ENCODE measurements at places on chromosomes 12 and 14.

DNA sequence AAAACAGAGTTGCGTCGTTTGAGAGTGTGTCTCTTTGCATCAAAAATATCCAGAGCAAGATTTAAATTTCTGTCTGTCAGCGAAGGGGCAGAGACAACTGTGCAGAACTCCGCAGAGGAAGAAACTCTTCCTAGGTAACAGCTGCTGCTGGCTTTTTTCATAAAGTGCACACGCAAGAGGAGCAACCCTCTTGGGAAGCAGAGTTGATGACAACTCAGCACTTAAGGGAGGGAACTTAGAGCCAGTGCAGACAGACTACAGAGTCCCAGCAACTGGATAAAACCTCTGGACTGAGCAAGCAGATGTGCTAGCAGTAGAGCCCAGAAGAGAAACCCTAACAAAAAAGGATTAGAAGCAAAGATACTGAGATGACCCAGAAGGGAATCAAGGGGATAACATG is 337.1 kb downstream of the PCNX1 start:
- DNase-seq, result no peak

- no peak for DNase-seq
These were observed 315.5 kb upstream of the FLRT2 start for GRCh38 chr14:85214471-85214870.

DNA sequence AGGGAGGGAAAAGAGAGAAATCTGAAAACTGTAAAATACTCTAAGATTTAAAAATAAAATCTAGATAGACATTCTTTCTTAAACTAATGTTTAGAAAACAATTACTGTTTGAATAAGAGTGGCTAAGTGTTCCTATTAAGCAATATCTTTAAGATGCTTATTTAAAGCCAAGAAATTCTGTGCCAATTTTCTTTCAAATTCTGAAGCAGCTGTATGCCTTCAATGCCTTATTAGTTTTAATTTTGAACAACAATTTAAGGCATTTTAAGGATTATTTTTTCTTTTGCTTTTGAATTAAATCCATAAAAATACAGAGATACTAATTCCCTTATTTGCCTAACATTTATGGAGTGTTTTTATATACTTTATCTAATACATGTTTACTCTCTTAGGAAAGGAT is 50.3 kb upstream of the KITLG start:
- DNase-seq, result no peak

DNA sequence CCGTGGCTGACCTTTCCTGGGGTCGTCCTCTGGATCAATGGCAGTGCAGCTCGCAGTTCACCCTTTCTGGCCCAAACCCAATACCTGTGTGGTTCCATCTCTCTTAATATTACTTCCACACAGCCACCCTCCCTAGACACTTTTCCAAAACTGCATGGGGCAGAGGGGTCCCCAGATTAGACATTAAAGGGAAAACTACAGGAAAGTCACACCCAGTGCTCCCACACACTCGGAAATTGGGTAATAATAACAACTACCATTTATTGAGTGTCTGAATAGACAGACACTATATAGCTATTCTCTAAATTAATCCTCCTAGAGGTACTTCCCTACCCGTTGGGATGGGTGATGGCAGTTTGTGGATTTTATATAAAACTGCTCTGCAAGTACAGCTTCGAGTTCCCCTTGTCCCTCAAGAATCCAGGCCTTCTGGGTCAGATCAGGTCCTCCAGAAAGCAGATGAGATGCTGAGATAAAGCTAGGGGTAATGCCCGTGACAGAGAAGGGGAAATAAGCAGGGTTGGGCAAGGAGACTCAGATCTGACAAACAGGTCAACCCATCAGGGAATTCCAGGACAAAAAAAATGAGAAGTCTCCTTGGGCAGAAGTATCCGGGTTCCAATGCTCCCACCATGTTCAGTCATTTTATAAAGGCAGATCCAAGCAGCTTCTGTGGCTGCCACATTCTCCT is 795 bp upstream of the PXN start:
- DNase-seq, result no peak

DNA sequence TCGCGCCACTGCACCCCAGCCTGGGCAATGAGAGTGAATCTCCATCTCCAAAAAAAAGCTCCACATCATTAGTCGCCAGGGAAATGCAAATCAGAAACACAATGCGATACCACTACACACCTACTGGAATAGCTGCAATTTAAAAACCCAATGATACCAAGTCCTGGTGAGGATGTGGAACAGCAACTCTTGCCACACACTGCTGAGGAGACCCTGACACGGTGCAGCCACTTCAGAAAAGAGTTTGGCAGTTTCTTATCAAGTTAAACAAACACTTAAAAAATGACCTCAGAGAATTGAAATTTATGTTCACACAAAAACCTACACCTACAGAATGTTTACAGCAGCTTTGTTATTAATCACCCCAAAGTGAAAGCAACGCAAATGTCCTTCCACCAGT is 12.1 kb downstream of the P2RX2 start:
- DNase-seq, result no peak

DNA sequence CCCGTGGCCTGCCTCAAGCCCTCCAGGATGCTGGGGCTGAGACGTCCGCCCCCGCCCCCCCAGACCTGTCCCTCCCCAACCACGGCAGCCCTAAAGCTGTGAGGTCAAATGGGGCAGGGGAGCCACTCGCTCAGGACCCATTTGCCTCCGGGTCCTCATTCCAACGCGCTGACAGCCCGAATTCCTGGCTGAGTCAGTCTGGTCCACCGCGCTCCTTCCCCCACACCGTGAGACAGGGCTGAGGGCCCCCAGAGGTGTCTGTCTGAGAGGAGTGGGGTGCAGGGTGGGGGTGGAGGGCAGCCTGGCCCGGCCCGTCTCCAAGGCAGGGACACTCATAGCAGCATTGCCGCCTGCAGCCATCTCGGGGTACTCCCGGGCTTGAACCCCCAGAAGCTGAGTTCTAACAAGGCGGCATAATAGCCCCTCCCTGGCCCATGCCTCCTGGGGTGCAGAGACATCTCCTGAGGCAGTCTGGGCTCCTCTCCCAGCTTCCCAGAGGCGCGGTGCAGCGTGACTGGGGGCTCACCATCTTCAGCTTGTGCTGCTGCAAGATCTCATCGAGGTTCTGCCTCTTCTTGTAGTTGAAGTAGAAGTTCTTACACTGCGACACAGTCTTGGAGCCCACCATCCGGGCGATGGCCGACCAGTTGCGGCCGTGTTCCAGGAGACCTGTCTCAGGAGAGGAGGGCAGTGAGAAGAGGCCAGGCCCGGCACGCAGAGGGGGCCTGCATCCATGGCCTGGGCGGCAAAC is 90.5 kb downstream of the RFLNA start:
- no peak for DNase-seq

GRCh38 chr14:63745858-63746425 is 18.1 kb upstream of the SGPP1 start:
- DNase-seq, result no peak

DNA sequence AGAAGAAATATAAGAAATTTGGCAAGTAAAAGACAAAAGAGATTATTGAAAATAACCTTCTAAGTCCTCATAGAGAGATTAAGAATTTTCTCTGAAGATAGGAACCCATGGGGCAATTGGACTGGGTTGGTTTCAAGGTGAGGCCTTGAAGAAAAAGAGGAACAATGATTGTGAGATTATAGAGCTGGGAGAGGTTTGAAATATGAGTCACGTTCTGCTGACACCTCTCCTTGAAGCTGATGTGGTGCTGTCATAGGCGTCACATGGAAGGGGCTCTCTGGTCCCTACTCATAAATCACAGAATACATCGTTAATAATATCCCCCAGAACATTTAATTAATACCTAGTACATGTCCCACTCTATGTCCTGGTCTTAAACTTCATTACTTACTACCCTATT is 227.6 kb upstream of the PDE3A start:
- DNase-seq, result no peak

DNA sequence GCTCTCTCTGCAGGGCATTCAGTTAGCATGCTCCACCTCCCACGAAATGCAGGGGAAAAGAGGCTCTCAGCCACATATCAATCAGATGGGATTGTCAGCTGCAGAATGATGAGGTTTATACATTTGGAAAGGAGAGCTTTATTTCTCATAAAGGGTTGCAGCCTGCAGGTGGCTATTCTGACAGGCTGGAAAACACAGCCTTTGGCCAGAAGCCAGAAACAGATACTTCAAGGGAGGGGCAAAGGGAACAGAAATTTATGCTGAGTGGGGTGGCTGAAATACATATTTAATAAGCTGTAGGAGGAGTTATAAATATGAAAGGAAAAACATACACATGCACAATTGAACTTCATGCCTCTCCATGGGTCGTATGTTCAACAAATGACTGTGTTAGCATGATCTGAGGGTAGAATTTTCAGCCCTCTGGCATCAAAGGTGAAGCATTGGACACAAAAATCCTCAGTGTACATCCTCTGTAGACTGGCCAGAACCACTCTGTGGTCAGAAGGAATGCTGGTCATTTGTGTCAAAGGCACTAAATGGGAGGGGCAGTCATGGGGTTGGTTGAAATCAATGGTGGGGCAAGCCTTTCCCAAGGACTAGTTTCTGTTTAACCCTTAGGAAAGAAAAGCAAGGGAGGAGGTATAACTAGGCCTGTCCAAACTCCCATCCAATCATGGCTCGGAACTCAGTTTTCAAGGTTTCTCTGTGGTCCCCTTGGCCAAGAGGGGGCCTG is 62.4 kb downstream of the TMX1 start:
- no peak for DNase-seq

- DNase-seq, result no peak
These were observed 69.5 kb downstream of the TMEM132C start for GRCh38 chr12:128336204-128337070.

DNA sequence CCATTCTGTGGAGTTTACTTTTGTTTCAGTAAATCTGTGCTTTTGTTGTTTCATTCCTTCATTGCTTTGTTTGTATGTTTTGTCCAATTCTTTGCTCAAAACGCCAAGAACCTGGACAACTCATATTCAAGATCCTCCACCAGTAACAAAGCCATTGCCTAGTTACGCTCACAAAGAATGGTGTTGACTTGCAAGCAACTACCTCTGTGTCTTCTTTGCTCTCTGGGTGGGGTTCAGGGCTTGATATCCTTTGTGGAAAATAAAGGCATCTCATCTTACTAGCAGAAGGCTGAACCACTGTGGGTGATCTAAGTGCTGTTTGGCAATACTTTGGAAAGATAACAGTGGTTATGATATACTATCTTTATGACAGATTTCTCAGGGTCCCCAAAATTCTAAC is 233.4 kb upstream of the ABCD2 start:
- DNase-seq, result no peak

DNA sequence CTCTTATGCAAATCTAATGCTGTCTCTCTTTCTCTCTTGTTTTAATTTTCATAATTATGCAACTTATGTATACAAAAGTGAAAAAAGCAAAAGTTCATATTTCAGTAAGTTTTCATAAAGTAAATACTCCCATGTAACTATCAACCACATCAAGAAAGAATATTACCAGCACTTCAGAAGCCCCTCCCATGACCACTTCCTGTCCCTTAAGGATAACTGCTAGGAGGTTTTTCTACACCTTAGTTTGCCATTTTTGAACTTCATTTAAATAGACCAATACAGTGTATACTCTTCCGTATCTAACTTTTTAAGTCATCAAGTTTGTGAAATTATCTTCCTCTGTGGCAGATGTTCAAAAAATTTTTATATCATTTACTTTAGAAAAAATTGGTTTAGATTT is 547 bp upstream of the OR4K15 start:
- no peak for DNase-seq

DNA sequence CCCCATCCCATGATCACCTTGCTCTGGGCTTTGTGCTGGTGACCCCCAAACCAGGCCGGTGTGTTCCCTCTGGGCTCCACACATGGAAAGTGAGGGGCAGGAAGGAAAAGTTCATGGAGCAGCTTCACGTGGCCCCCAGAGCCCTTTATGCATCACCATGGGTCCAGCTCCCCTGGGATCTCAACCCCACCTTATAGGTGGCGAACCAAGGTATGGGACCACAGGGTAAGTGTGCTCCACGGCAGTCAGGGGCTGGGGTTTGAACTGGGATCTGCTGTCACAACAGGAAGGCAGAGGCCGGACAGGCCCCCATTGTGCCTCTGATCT is 7.4 kb upstream of the BEGAIN start:
- DNase-seq, result no peak

- DNase-seq, result no peak
These were observed 188.0 kb downstream of the MON2 start for GRCh38 chr12:62654326-62655241.

- DNase-seq, result no peak
These were observed 535 bp downstream of the BIN2 start for GRCh38 chr12:51323317-51323960.

DNA sequence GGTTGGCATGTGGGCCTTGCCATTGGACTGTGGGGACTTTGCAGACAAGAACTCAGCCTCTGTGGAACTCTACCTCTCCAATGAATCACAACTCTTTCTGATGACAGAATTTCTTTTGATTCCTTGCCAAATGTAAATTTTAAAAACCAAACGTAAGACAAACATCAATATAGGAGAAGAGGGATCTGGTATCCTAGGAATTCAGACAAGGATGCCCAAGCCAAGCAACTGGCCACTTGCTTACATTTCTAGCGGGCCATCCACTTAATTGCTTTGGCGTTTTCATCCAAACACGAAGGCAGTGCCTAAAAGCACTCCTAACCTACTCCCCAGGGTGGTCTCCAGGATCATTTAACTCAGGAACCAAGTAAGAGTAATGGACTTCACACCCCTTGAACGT is 23.4 kb upstream of the RAB35 start:
- no peak for DNase-seq

DNA sequence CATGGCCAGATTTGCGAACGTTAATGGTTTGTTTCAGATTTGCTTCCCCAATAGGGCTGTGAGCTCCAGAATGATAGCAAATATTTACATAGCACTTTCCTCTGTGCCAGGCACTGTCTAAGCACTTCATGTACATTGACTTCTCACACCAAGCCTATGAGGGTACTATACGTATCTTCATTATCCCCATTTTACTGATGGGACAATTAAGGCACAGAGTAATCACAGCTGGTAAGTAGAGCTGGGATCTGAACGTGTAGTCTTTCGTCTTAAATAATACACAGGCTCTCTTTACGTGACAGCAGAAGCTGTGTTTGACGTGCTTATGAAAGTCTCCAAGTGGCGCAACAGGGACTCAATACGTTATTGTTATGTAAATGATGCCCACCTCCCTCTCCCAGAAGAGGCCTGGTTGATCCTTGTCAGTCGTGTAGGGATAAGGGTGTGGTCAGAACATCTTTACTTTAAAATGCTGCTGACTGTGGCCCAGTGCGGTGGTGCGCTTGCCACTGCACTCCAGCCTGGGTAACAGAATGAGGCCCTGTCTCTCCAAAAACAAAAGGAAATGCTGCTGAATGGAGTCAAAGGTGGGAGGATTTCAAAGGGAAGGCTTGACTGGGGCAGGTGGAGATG is 66.3 kb upstream of the TCL1B start:
- DNase-seq, result no peak

DNA sequence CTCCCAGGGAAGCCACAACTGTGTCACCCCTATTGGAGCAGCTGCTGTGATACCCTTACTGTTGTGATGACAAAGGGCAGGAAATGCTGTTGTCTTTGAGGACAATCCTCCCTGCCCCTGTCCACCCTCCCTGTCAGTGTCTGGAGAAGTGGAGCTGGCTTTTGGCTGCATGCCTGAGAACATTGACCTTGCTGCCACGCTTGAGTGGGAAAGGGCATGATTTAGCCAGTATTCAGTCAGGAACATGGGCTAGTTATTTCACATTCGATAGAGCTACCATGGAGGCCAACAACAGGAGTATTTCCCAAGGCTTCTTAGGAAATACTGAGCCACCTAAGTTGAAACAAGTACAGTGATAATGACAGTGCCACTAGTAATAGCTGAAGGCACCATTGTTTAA is 59.4 kb downstream of the MYRFL start:
- no peak for DNase-seq
